ENCODE measurements at places on chromosomes 2 and 18. TPM values are rescaled to one million over a fixed set of nuclear protein-coding genes. Genes with fewer than 3 reads are reported as not detected.

Gene PAX8
- total RNA-seq: 1.3 TPM

Gene LDLRAD4
- 0.97 TPM for total RNA-seq

DNA sequence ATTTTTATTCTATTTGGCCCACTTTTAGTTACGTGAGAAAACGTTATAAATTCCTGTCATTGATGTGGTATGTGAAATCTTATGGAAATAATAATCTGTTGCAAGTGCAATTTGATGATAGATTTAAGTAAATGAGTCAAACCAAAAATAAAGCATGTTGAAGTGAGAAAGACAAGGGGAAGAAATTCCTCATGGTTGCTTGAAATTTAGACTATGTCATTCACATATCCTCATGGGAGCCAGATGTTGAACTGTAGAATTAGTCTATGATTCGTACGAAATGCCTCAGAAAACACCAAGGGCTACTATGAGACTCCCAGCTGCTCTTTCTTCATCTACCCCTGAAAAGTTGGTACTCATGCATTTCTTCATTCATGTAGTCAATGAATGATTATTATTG, 55.7 kb downstream of the KLHL14 start:
- DNase-seq: no peak

- DNase-seq: peak; percentile 61
Measured at GRCh38 chr18:2641638-2642037, 13.9 kb upstream of the SMCHD1 start.
